ENCODE measurements at places on chromosomes 7 and 10.

- no peak for DNase-seq
These were observed 675.4 kb upstream of the FOXK1 start for GRCh38 chr7:4006687-4007086.

GRCh38 chr7:5795752-5796475, 14.5 kb upstream of the RNF216 start:
- no peak for DNase-seq

GRCh38 chr10:105843786-105844185, 1202.7 kb downstream of the SORCS3 start:
- DNase-seq: peak; percentile 7

GRCh38 chr10:19169684-19170083, 121.1 kb downstream of the MALRD1 start:
- no peak for DNase-seq

GRCh38 chr7:5463031-5463430, 39.4 kb upstream of the TNRC18 start:
- DNase-seq: no peak
